NCI-H345 (cell line): ENCODE measurements at places on chromosomes 4 and X.

DNA sequence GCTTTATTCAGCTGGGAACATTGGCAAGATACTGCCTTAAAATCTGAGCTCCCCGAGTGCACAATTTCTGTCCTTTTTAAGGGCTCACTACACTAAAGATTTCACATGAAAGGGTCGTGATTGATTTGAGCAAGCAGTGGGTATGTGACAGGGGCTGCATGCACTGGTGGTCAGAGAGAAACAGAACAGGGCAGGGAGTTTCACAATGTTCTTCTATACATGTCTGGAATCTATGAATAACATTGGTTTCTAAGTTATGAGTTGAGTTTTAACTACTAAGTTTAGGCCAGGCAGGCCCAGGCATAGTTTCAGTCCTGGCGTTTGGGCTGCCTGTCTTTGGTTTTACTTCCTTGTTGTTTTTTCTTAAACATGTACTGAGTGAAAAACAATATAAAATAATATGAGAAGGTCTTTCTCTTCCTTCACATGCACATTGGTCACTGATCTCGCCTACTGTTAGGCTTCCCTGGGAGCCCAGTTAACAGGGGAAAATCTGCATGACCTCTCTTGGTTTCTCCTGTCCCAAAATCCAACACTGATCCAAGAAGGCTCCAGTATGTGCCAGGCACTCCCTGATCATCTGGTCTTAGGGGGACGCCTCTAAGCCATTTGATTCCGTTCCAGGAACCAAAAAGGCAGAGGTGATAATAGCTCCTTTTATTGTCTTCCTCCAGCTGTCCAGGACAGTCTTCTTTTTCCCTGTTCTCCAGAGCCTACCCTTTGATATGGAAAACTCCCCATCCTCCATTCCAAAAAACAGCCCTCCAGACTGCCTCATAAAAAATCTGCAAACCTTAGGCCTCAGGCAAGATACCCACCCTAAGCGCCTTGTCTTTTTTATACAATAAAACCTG is at the start of gene UGT2B17:
UGT2B17 (minus strand) TSS at position 51 of the 854 bp plus-strand sequence. CDS start 7,838 bp downstream, outside the sequence.
- no peak for DNase-seq

DNA sequence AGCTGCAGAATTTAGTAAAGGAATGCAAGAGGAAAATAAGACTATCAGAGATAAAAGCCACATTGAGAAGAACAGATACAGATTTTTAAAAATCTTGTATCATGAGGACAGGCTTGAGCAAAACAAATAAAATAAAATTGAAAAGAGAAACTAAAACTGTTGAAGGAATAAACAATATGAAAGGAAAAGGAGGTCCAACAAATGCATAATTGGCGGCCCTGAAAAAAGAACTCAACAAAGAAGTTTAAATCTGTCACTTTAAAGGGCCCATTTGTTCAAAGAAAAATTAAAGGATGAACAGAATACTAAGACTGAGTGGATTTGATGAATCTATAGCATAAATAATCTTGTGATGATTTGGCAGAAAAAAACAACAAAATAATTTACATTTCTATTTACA is 36.5 kb downstream of the TMPRSS11B start:
- no peak for DNase-seq

DNA sequence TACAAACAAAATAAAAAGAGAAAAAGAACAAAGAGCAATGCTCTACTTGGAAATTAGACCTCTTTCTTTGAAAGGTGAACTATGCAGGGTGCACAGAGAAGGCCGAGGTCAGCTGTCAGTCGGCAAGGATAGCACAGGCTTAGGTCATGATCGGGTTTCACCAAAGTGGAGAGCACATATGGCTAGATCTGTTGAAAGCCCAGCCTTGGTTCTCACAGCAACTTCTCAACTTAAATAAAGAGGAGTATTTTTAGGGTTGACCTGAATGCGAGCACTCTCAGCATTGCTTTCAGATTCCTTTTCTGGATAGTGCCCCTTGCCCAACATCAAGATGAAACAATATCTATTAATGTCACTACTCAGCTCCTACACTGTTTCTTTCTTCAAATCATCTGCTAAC is 122.9 kb upstream of the GPC4 start:
- DNase-seq = no peak

DNA sequence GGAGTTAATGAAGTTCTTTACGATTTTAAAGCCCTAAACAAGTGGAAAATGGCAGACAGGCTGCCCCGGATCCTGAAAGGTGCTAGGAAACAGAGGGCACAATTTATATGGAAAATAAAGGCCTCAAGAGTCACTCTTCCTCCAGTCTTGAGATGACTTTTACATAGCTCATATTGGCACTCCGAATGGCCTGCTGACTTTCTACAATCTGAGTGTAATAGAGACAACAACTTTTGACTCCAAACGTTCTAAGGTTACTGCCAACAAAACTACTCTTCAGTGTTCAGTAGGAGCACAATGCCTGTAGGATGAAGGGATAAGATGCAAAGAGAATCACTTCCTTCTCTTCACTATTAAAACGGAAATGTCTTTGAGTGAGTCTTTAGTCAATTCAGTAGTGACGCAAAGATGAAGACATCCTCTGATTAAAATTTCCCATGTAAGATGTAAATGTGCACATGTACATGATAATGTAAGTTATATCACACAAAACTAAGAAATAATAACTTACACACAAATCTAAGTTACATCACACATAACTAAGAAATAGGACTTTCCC is 40.5 kb downstream of the VEGFC start:
- no peak for DNase-seq

- DNase-seq = no peak
These were observed 16.7 kb downstream of the IL21 start for GRCh38 chr4:122604146-122604545.
